ENCODE measurements at places on chromosomes 3 and 15.

DNA sequence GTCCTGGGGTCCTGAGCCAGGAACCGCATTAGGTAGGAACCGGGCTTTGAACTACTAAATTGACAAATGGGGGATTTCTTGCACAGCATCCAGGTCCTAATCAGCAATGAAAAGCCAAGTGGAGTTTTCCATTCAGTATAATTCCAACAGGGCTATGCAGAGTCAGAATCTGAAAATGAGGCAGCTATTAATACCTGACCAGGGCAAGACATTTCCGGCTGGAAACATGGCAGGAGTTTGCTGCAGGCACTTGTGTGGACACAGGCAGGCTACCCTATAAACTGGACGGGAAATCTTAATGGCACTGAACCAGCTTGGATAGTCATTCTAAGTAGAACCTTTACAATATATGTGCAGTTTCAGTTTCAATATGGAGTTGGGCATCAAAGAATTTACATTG is 553.1 kb downstream of the FGF12 start:
- no peak for DNase-seq

DNA sequence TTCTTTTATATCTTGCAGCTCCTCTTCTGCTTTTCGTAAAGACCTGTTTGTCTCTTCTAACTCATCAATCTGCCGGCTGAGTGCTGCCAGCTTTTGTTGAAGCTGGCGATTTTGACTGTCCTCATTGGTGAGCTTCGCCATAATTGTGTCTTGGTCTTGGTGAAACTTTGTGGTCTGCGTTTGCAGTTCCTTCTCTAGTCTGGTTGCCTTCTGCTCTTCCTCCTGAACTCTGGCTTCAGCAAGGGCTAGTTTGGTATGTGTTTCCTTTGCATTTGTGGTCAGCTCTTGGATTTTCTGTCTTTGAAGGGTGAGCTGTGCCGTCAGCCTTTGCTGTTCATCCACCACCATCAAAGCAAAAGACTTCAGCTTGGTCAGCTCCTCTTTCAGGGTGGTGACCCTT is 32.9 kb downstream of the CMSS1 start:
- no peak for DNase-seq

GRCh38 chr15:67178569-67179210 is 75.8 kb downstream of the AAGAB start:
- no peak for DNase-seq

- no peak for DNase-seq
Observed at GRCh38 chr15:90037961-90038631, 37.0 kb downstream of the ZNF710 start.

- DNase-seq, result no peak
Observed at GRCh38 chr3:33322412-33322811, 45.2 kb downstream of the FBXL2 start.

Data from NCI-H2081 treated with DMSO at 0.1 percent for 48 hours (cell line).